Lung (tissue), 17 donors: ENCODE measurements at places on chromosomes 5 and 9. TPM values are rescaled to one million over a fixed set of nuclear protein-coding genes. Genes with fewer than 3 reads are reported as not detected.

DNA sequence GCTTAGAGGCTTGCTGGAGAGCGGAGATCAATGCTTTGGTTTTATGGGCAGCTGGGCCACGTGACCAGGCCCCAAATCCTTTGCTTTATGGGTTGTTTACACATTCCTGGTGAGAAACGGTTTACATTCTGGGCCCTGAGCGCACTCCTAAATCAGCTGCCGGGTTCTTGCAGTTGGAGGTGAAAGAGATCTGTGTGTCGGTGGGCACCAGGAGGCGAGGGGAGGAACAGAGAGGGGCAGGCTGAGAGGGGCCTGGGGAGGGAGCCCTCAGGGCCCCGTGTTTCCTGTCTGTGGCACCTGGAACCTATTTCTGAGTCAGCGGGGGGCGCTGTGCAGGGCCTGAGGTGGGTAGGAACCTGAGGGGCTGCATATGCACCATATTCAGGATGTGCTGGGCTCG lies 63.5 kb upstream of the HAND1 start:
- H3K4me3 ChIP-seq = no peak overlapping the region
- DNase-seq = no peak
- H3K4me1 ChIP-seq = no peaks in the 10 kb centered on the region
- peaks cover 5% of the 10 kb centered on the region for H3K27me3 ChIP-seq

- no peak overlapping the region for H3K4me3 ChIP-seq
- no peaks in the 10 kb centered on the region for H3K4me1 ChIP-seq
- H3K27ac ChIP-seq = no peak overlapping the region
- H3K36me3 ChIP-seq = no peaks in the 10 kb centered on the region
- no peaks in the 10 kb centered on the region for H3K27me3 ChIP-seq
- DNase-seq = peak; percentile 0
Observed at GRCh38 chr5:51881901-51882300, 498.7 kb downstream of the ISL1 start.

- no peak overlapping the region for H3K4me3 ChIP-seq
- H3K27ac ChIP-seq = no peak overlapping the region
- H3K4me1 ChIP-seq = no peaks in the 10 kb centered on the region
- H3K27me3 ChIP-seq = no peaks in the 10 kb centered on the region
Observed at GRCh38 chr9:107274953-107275422, 8.1 kb upstream of the RAD23B start.

DNA sequence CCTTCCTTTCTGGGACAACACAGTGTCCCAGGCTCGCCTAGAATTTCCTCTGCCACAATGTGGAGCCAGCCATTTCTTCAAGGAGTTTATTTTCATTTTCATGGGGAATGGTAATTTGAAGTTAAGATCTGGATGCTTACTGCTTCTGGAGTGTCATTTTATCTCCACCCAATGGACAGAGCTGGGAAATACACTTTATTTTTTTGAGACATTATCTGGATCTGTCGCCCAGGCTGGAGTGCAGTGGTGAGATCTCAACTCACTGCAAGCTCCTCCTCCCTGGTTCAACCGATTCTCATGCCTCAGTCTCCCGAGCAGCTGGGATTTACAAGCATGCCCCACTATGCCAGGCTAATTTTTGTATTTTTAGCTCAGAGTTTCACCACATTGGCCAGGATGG lies 12.7 kb upstream of the THG1L start:
- no peak overlapping the region for H3K4me3 ChIP-seq
- H3K4me1 ChIP-seq = no peaks in the 10 kb centered on the region
- H3K27me3 ChIP-seq = no peaks in the 10 kb centered on the region
- peak; percentile 81 for DNase-seq

- no peak for DNase-seq
- H3K4me3 ChIP-seq = no peak overlapping the region
- H3K27me3 ChIP-seq = no peaks in the 10 kb centered on the region
- no peaks in the 10 kb centered on the region for H3K4me1 ChIP-seq
- H3K36me3 ChIP-seq = no peaks in the 10 kb centered on the region
Observed at GRCh38 chr5:95892784-95893354, 68.8 kb downstream of the ELL2 start.

GRCh38 chr5:154860123-154860522 lies 1.7 kb downstream of the CNOT8 start:
- H3K27ac ChIP-seq = peak overlapping the region; percentile 100
- peak overlapping the region; percentile 13 for H3K4me3 ChIP-seq

DNA sequence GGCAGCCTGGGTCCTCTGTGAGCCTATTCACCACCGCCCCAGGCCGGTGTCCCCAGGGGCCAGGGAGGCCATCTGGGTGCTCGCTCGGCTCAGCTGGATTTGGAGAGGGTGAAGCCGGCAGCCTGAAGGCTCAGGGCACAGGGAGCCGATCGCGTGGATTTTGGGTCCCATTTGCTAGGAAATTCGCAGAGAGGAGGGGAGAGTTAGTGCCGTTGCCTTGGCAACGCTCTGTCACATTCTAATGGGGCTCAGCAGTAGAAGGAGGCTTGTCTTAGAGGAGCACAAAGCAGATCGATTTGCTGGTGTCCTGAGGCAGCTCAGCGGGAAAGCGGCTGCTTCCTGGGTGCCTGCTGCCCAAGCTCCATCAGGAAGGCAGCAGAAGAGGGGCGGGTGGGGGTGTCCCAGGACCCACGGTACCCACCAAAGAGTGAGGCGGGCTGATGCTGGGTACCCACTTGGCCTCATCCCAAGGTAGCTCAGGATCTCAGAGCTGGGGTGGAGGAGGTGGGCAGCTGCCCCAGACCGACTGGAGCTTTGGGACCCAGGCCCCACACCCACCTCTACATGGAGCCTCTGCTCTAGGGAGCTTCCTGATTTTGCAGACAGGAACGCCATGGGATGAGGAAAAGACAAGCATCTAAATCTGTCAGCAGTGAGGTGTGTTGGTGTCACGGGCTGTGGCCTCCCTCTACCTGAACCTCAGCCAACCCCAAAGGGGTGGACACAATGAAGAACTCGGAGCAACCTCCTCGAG lies 17.1 kb upstream of the OLFM1 start:
- H3K4me3 ChIP-seq = no peak overlapping the region
- H3K27me3 ChIP-seq = peaks cover 33% of the 10 kb centered on the region
- H3K36me3 ChIP-seq = no peaks in the 10 kb centered on the region
- DNase-seq = no peak
- H3K4me1 ChIP-seq = peaks cover 5% of the 10 kb centered on the region

DNA sequence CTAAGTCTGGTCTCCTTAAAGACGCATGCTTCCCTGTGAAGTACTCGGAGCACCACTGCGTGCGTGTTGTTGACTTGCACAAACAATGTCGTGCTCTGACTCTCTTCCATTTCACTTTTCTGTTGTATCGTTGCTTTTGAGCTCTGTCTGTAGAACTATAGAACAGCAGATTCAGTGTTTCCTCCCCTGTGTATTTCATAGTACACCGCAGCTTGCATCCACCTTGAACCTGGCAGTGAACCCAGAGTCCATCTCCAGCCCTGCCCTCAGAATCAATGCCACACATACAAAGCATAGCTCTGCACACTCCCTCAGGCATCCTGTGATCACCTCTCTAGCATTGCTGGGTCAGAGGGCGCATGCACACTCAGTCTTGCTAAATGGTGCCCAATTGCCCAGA lies 37.2 kb upstream of the ADAMTS2 start:
- DNase-seq = no peak
- no peaks in the 10 kb centered on the region for H3K36me3 ChIP-seq

Gene NUDT12
- 12.4 TPM for polyA plus RNA-seq

- H3K27ac ChIP-seq = peak overlapping the region; percentile 58
- H3K27me3 ChIP-seq = no peaks in the 10 kb centered on the region
- no peaks in the 10 kb centered on the region for H3K36me3 ChIP-seq
- peak; percentile 72 for DNase-seq
Observed at GRCh38 chr9:127566351-127567001, 45.6 kb upstream of the STXBP1 start.

GRCh38 chr9:131773911-131774379 lies 34.1 kb upstream of the RAPGEF1 start:
- no peaks in the 10 kb centered on the region for H3K4me1 ChIP-seq
- H3K36me3 ChIP-seq = no peaks in the 10 kb centered on the region
- no peak overlapping the region for H3K27ac ChIP-seq
- H3K27me3 ChIP-seq = peaks cover 4% of the 10 kb centered on the region
- no peak overlapping the region for H3K4me3 ChIP-seq

- H3K27ac ChIP-seq = no peak overlapping the region
- no peak for DNase-seq
- H3K4me3 ChIP-seq = no peak overlapping the region
- peaks cover 15% of the 10 kb centered on the region for H3K4me1 ChIP-seq
Observed at GRCh38 chr5:15798006-15798405, 298.0 kb downstream of the FBXL7 start.

Gene ADAMTS12
- polyA plus RNA-seq = 3.7 TPM

- peaks cover 7% of the 10 kb centered on the region for H3K27me3 ChIP-seq
- peaks cover 27% of the 10 kb centered on the region for H3K36me3 ChIP-seq
- no peaks in the 10 kb centered on the region for H3K4me1 ChIP-seq
- no peak overlapping the region for H3K27ac ChIP-seq
- DNase-seq = no peak
- H3K4me3 ChIP-seq = no peak overlapping the region
Observed at GRCh38 chr9:97312556-97312955, 5.1 kb downstream of the CCDC180 start.

DNA sequence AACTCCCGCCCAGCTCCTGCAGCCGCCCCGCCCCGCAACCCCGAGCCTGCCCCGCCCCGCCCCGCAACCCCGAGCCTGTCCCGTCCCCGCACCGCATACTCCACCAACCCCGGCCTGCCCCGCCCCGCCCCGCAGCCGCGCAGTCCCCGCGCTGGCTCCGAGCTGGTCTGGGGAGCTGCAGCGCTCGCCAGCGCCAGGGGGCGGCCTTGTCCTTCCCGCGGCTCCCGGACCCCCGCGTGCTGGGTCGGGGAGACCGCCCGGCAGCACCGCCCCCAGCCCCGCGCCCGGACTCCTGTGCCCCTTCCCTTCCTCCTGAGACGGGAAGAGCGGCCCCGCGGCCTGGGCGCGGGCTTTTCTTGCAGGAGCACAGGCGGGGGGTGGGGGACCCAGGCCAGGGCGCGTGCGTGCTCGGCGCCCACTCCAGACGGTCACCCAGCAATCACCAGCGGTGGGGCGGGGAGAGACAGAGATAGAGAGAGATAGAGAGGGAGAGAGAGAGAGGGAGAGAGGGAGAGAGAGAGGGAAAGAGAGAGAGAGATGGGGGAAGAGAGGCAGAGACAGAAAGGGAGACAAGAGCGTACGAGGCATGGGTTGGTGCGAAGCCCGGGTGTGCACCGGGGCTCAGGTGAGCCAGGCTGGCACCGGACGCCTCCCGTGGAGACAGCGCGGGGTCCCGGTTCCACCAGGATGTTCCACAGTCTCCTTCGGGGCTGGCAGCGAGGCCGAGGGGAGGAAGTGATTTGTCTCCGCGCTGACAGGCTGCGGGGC lies 14.7 kb upstream of the TMEM250 start:
- peak; percentile 56 for DNase-seq
- peaks cover 26% of the 10 kb centered on the region for H3K27me3 ChIP-seq
- no peaks in the 10 kb centered on the region for H3K36me3 ChIP-seq
- peaks cover 6% of the 10 kb centered on the region for H3K4me1 ChIP-seq

Gene SLC45A2
- 0.03 TPM for polyA plus RNA-seq

GRCh38 chr9:84224246-84224645 lies 116.3 kb downstream of the SLC28A3 start:
- no peak for DNase-seq
- H3K27me3 ChIP-seq = no peaks in the 10 kb centered on the region
- H3K4me3 ChIP-seq = no peak overlapping the region
- H3K27ac ChIP-seq = no peak overlapping the region
- H3K36me3 ChIP-seq = no peaks in the 10 kb centered on the region
- H3K4me1 ChIP-seq = peaks cover 4% of the 10 kb centered on the region

GRCh38 chr5:147140558-147140957 lies 94.3 kb upstream of the STK32A start:
- no peak for DNase-seq
- no peak overlapping the region for H3K4me3 ChIP-seq
- no peaks in the 10 kb centered on the region for H3K27me3 ChIP-seq
- no peaks in the 10 kb centered on the region for H3K4me1 ChIP-seq
- no peaks in the 10 kb centered on the region for H3K36me3 ChIP-seq
- H3K27ac ChIP-seq = no peak overlapping the region

- DNase-seq = no peak
- no peak overlapping the region for H3K27ac ChIP-seq
- no peak overlapping the region for H3K4me3 ChIP-seq
- peaks cover 1% of the 10 kb centered on the region for H3K36me3 ChIP-seq
- no peaks in the 10 kb centered on the region for H3K4me1 ChIP-seq
Observed at GRCh38 chr9:128933731-128934130, 12.9 kb downstream of the PHYHD1 start.

GRCh38 chr9:91160599-91161464 lies 200.9 kb downstream of the AUH start:
- H3K4me3 ChIP-seq = no peak overlapping the region
- no peak overlapping the region for H3K27ac ChIP-seq
- no peak for DNase-seq
- H3K27me3 ChIP-seq = no peaks in the 10 kb centered on the region
- no peaks in the 10 kb centered on the region for H3K36me3 ChIP-seq

DNA sequence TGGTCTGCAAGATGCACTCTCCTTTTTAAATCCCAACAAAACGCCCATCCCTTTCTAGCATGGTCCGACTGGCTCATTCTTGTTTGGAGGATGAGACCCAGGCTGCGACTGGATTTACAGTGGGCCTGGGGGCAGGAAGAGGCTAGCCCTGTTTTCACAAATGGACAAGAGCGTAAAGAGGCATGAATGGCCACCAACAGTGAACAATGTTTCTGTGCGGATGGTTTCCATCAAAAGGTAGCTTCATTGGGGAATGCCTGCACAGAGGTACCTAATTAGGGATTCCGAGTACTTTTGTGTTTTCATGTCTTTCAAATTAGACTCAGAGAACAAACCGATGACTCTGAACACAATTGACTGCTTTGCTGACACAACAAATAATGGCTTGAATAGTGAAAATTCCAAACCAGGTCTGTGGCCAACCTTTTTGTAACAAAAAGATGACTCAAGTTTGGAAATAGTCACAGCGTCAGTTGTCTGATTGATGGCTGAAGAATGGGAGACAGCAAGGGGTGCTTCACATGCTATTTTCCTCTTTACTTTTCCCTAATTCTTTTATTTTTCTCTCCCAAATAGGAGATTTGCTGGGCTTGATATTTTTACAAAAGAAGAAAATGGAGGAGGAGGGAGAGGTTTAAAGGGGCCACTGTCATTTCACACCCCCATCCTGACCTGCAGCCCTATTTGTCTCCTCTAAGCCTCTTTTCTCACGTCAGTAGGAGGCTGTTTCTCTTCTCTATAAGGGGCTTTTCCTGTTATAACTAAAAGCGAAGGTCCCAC lies 208.1 kb upstream of the S1PR3 start:
- no peak overlapping the region for H3K27ac ChIP-seq
- no peaks in the 10 kb centered on the region for H3K27me3 ChIP-seq
- DNase-seq = no peak

Gene CHSY3
- polyA plus RNA-seq = 1.9 TPM

Gene LHX3
- not detected for polyA plus RNA-seq

Gene SLC1A1
- 5.6 TPM for polyA plus RNA-seq

DNA sequence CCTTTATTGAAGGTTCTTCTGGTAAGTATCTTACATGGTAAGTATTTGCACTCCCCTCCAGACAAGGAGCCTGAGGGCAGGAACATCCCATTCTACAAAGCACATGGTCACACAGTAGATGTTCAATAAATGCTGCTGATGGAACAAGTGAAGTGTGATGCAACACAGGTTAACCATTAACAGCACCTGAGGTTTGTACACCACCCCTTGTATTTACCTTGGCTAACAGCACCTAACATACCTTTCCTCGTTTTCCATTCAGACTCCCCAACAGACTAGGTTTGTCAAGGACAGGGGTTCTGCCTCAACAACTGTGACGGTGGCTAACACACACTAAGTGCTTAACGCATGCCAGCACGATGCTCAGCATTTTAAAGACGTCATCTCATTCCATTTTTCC lies 213.6 kb downstream of the MAPKAP1 start:
- H3K27ac ChIP-seq = no peak overlapping the region
- no peaks in the 10 kb centered on the region for H3K36me3 ChIP-seq
- no peak overlapping the region for H3K4me3 ChIP-seq
- H3K4me1 ChIP-seq = peaks cover 11% of the 10 kb centered on the region
- DNase-seq = no peak
